Tibial nerve (tissue), 4 donors: ENCODE measurements at places on chromosomes 11 and 22.

DNA sequence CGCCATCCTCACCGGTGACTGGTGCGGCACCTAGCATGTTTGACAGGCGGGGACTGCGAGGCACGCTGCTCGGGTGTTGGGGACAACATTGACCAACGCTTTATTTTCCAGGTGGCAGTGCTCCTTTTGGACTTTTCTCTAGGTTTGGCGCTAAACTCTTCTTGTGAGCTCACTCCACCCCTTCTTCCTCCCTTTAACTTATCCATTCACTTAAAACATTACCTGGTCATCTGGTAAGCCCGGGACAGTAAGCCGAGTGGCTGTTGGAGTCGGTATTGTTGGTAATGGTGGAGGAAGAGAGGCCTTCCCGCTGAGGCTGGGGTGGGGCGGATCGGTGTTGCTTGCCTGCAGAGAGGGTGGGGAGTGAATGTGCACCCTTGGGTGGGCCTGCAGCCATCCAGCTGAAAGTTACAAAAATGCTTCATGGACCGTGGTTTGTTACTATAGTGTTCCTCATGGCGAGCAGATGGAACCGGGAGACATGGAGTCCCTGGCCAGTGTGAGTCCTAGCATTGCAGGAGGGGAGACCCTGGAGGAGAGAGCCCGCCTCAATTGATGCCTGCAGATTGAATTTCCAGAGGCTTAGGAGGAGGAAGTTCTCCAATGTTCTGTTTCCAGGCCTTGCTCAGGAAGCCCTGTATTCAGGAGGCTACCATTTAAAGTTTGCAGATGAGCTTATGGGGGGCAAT is 1.1 kb downstream of the NEAT1 start:
- peak; percentile 13 for DNase-seq

GRCh38 chr11:11976481-11977127 is 31.8 kb downstream of the DKK3 start:
- DNase-seq = no peak

DNA sequence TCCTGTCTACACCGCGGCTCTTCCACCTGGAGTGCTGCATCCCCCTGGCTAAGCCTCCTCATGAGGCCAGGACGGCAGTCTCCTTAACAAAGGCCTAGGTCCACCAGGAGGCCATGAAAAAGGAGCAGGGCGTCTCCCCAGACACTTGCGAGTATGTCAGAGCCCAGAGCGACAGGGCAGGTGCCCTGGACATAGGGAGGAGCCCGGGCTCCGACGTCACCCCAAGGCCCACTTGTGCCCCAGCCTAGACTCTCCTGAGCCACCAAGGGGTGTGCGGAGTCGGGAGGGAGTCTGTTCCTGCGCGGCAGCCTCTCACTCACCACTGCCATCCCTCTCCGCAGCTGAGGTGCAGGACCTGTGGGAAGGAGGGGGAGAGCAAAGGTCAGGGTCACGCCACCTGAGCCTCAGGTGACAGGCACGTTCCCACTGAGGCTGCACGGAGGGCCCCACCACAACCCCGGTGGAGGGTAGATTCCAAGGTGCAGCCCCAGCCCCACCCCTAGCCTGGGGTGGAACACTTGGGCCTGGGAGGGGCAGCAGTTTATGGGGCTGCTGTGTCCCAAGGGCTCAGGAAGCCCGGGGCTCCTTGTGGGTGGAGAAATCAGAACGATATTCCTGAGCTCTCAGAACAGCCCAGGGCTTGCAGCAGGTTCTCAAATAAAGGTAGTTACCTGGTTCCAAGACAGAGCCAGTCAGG is 10.6 kb downstream of the PRODH start:
- DNase-seq = no peak

DNA sequence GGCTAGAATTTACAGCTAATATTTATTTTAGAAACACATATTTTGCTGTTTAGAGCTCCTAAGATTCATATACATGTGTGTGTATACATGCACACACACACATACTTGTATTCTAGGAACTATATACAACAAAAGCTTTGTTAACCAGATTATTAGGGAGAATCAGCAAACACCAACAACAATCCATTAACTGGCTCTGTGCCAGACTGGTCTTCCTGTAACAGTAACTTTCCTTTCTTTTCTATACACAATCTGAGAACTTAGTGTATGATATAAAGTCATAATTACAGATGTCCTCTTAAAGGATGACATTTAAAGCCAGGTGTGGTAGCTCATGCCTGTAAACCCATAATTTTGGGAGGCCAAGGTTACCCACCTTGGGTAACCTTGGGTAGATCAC is 49.5 kb upstream of the CLNS1A start:
- DNase-seq = no peak

- DNase-seq = no peak
Observed at GRCh38 chr11:4025967-4026324, 68.7 kb upstream of the RRM1 start.

- no peak for DNase-seq
Observed at GRCh38 chr11:133841279-133842043, 3.9 kb downstream of the SPATA19 start.

- no peak for DNase-seq
Observed at GRCh38 chr22:26320447-26320846, 108.6 kb upstream of the ASPHD2 start.

- DNase-seq = no peak
Observed at GRCh38 chr22:42343531-42344081, 73.2 kb upstream of the TCF20 start.

- no peak for DNase-seq
Observed at GRCh38 chr11:29231586-29231985, 785.2 kb downstream of the KCNA4 start.

DNA sequence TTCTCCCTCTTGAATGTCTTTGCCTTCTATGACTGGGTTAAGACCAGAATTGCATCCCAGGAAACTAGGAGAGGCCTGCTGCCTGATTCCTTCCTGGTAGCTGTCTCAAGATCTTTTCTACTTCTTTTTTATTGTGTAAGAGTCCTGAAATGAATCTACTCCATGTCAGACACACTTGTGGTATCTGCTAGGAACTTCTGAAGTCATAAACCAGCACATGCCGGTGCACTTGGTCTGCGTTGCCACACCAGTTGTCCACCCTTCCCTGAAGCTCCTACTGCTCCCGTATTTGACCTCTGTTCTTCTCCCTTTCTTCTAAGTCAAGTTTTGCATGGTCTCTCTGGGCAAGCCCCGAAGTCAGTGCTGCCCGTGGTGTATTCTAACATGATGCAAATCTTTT is 644.2 kb downstream of the ETS1 start:
- no peak for DNase-seq

DNA sequence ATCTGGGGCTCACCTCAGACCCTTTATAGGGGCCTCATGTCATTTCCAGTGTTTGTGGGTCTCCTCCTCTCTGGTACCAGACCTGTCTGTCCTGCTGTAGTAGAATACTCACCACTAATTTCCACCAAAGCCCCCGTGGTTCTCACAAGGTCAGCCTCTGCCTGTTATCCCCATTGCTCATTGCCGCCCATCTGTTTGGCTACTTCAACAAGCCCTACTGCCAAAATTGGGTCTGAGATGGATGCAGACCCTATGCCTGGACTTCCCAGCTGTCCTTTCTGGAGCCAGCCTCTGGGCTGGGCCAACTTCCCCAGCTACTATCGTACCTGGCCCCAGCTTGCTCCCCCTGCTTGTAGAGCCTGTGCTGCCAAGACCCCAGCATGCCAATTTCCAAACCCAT is 152.1 kb upstream of the ISX start:
- DNase-seq = no peak

- no peak for DNase-seq
Observed at GRCh38 chr11:17639091-17639490, 80.3 kb upstream of the MYOD1 start.

- DNase-seq = peak; percentile 49
Observed at GRCh38 chr11:114280696-114281095, 15.5 kb upstream of the NNMT start.

DNA sequence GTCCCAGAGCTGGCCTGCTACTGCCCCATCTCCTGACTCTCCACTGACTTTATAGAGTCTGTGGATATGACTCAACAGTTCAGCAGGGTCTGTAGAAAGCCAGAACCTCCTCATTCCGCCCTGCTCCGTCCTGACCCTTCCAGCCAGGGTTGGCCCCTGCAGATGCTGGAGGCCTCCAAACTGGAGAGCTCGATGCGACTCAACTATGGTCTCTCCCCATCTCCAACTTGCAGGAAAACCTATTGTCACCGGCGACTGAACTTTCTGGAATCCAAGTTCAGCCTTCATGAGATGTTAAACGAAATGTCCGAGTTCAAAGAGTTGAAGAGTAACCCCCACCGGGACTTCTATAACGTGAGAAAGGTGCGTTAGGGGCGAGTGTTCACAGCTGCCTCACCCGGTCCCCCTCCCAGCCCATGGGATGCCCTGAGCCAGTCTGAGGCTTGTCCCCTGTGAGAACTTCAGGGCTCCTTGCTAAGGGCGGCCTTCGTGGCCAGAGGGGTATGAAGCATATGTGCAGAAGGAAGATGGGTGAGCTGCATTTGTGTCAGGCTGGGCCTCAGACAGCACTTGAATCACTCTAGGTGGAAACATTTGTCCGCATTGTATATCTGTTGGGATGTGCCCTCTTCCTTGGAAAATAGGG is 32.1 kb downstream of the AMPD3 start:
- no peak for DNase-seq

DNA sequence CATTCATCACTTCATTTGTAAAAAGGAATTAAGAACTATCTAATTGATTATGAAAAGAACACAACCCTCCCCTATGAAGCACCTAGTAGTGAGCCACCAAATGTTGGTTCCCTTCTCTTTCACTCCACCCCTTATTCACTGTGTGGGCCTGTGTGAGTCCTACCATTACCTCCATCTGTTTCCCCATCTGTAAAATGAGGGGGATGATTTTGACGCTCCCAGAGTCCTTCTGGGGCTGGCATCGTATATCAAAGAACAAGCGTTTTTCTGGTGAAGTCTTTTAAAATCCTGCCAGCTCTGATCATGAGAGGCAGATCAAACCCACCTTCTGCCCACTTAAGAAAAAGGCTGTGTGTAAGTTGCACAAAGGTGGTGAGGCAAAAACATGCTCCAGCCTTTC is 96.6 kb upstream of the SEZ6L start:
- no peak for DNase-seq

DNA sequence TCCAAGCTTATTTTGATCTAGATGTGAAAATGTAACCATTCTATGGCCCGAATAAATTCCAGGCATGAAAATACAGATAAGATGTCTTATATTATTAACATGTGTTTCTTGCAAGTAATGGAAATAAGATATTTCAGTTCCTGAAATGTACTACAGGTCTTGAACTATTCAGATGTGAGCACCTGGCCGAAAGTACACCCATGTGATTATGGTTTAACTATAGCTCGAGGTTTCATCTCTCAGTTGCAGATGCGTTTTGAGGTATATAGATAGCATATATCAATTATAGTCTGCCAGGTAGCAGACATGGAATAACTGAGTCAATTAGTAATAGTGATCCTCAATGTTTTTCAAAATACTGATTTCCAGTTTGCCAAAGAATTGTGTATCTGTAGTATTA is 68.3 kb downstream of the DDIAS start:
- DNase-seq = no peak

DNA sequence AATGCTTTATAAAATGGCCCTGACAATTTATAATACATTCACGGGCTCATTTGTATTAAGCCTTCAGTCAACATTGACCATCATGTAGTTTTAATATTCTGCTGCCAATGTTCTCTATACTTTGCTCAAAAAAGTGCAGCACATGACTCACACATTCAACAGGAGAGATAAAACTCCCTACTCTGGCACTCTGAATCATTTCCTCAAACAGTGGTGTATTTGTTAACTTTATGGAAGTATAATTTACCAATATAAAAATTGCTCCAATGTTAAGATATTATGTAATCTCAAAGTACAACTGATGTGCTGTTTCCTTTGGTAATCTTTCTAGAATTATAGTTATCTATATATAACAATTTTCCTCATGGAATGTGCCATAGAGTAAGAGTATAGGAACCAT is 39.9 kb downstream of the MAML2 start:
- DNase-seq = no peak

GRCh38 chr11:93143800-93144199 is 54.0 kb downstream of the SLC36A4 start:
- DNase-seq = no peak

DNA sequence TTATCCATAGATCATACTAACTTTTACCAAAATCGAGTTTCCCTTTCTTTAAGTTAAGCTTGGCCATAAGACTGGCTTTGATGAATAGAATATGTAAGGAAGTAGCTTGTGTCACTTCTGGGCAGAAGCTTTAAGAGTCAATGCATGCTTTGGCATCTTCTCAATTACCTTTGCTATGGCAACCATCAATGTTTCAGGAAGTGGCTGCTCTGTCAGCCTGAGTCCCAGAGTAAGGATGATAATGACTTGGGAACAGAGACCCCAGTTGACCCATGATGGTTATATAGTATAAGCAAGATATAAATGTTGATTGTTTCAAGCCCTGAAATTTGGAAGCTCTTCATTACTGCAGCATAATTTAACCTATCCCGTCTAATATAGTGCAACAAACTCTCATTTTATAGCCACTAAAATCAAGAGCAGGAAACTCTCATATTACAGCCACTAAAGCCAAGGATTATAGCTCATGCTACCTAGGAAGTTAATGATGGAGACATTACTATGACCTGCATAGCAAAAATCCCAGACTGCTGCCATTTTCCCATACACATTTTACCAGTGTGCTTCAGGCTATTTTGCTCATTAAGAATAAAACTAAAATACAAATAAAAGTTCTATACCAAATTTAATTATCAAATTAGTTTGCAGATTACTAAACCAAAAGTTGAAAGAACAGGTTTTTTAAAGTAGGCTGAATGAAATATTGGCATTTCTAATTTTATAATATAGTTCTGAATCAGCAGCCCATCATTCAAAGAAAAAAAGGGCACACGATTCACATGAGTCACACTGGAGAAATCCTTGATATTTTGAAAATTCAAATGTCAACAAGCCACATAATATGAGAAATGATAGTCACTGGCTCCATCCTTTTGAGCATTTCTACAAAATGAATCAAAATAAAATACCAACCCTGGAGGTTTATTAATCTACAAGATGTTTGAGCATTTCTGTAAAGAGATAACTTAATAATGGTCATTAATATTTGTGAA is 23.8 kb downstream of the FSHB start:
- DNase-seq = no peak

- no peak for DNase-seq
Observed at GRCh38 chr11:11978792-11979487, 29.5 kb downstream of the DKK3 start.

GRCh38 chr11:133492895-133493294 is 39.4 kb downstream of the OPCML start:
- no peak for DNase-seq

GRCh38 chr22:44360668-44361381 is 48.1 kb upstream of the SHISAL1 start:
- no peak for DNase-seq

GRCh38 chr11:11163236-11163635 is 189.8 kb downstream of the CSNK2A3 start:
- no peak for DNase-seq

DNA sequence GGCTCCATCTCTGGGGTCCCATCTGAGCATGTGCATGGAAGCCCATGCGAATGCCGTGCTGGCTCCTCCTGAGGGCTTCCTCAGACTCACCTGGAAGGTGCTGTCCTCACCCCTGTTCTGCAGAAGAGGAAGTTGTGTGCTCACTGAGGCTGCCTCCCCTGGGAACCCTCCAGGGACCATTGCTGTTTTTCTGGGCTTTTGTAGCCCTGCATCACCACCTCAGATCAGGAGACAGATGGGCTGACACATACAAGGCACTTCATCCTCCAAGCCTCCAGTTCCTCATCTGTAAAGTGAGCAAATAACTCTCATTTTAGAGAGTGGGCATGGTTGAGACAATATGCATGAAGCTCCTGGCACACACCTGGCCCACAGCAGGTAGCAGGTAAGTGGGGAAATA is 12.1 kb upstream of the LRRC32 start:
- DNase-seq = no peak

- no peak for DNase-seq
Observed at GRCh38 chr11:75644370-75644769, 24.5 kb downstream of the MAP6 start.
